ENCODE measurements at places on chromosomes 3 and 15. TPM values are rescaled to one million over a fixed set of nuclear protein-coding genes. Genes with fewer than 3 reads are reported as not detected.

DNA sequence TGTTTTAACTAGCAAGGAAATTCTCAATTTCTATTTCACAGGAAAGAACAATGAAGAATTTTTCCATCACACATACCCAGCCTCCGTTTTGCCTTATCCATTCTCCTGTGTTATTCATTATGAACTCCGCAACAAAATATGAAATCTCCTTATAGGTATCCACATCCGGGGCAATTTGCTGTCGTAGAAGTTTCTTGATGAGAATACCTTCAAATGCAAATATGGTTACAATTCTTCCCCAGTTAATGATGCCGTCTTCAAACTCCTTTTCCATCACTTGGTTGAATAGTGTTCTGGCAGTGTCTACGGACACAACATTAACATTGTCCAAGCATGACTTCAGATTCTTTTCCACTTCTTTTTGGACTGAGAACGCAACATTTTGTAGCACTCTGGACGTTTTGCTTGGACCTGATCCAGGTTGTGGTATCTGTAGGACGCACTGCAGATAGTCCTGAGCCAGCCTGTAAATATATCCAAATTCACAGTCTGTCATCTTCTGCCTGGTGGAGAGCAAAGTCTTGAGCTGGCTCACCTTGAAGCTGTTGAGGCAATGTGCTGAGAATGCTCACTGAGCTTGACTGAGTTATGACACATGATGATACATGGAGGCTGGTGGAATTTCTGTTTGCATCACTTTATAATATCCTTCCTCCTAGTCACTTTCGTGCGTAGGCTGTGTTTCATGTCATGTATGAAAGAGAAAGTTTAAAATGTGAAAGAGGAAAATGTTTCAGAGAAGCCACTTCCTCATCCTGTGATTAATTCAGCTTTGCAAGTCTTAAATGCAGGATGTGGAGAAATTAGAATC lies at the start of gene BCL2A1:
BCL2A1 (minus strand) TSS at position 573 of the 811 bp plus-strand sequence; CDS start at position 496, 77 bp downstream.
- no peak within 1 kb of the TSS for H3K27ac ChIP-seq
- no peak within 1 kb of the TSS for H3K4me3 ChIP-seq
- no peaks in the 10 kb centered on the region for H3K27me3 ChIP-seq
- H3K4me1 ChIP-seq, result no peaks in the 10 kb centered on the region
- DNase-seq, result no peak
- H3K36me3 ChIP-seq, result no peaks in the 10 kb centered on the region

DNA sequence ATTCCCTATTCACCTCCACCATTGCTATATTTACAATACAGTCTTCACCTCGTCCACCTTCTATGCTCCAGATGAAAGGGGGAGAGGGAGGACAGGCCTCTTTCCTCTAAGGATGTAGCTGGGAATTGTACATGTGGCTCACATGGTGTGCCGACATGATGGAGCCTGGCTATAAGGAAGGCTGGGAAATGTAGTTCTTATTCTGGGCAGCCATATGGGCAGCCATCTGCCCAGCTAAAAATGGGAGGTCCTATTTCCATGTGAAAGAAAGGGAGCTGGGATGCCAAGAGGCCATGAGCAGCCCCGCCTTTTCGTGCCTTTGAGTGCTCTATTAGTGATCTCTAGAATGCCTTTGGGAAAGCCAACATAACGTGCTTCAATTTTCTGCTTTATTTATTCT lies 27.1 kb upstream of the MGLL start:
- H3K27me3 ChIP-seq, result peaks cover 4% of the 10 kb centered on the region
- H3K36me3 ChIP-seq, result no peaks in the 10 kb centered on the region
- no peak overlapping the region for H3K27ac ChIP-seq
- H3K4me3 ChIP-seq, result no peak overlapping the region

DNA sequence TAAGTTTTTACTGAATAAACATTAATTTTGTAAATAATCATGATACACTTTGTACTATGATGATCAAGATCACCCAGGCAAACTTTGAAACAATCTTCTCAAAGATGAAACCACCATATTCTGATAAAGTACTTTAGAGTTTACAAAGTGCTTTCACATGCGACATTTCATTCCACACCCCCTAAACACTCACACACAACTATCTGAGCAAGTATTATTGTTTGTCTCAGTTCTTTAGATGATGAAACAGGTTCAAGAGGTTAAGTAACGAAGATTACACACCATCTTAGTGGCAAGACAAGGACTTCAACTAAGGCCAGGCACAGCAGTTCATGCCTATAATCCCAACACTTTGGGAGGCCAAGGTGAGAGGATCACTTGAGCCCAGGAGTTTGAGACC lies 37.6 kb downstream of the ZNF148 start:
- DNase-seq, result no peak
- no peak overlapping the region for H3K4me3 ChIP-seq
- no peaks in the 10 kb centered on the region for H3K27me3 ChIP-seq

DNA sequence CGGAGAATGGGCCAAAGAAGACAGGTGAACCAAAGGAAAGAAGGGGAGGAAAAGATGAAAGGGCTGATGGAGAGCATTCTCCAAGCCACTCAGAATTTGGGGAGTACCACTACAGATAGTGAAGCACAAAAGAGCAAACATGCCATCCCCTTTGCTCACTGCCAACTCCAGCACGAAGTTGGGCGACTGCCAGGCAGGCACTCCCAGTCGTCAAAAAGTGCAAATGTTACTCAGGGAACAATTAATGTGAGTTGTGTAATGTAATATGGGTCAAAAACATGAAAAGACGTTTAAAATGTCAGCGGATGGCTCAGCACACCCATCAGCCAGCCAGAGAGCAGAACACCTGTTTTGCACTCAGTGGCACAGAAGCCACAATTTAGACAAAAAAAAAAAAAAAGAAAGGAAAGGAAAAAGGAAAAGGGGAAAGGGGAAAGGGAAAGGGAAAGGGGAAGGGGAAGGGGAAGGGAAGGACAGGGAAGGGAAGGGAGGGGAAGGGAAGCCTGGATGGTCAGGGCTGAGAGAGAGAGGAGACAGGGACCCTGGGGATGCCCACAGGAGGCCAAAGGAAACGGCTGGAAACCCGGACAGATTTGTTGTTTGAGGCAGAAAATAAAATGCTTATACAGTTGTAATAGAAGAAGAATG lies 82.7 kb downstream of the COL8A1 start:
- peak; percentile 35 for DNase-seq
- no peaks in the 10 kb centered on the region for H3K27me3 ChIP-seq
- no peaks in the 10 kb centered on the region for H3K4me1 ChIP-seq
- H3K4me3 ChIP-seq, result no peak overlapping the region
- H3K27ac ChIP-seq, result no peak overlapping the region

GRCh38 chr15:92044203-92044909 lies 190.8 kb downstream of the SLCO3A1 start:
- no peaks in the 10 kb centered on the region for H3K36me3 ChIP-seq
- H3K4me3 ChIP-seq, result no peak overlapping the region
- no peaks in the 10 kb centered on the region for H3K27me3 ChIP-seq
- H3K27ac ChIP-seq, result no peak overlapping the region
- DNase-seq, result no peak

- no peak overlapping the region for H3K27ac ChIP-seq
- H3K4me1 ChIP-seq, result no peaks in the 10 kb centered on the region
- DNase-seq, result no peak
- H3K4me3 ChIP-seq, result no peak overlapping the region
- H3K36me3 ChIP-seq, result no peaks in the 10 kb centered on the region
Observed at GRCh38 chr3:72523429-72524151, 324.7 kb downstream of the SHQ1 start.

DNA sequence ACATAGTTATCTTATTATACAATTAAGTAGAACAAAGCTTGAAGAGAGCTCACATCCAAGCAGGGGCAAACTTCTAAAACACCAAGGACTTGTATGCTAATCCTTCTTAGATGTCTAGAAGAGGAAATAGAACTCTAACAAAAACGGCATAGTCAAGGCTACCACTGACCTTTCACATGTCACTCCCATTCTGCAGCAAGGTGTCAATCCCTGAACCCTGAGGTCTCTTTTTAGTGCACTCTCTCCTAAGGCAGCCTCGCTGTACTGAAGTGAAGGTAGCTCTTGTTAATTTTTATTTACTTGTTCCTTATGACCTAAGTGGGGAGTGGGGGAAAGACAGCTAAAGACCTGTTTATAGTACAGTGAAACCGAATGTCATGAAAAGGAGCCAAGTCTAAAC lies 506.5 kb downstream of the FOXP1 start:
- DNase-seq, result no peak
- H3K4me1 ChIP-seq, result peaks cover 16% of the 10 kb centered on the region
- H3K36me3 ChIP-seq, result no peaks in the 10 kb centered on the region
- H3K27me3 ChIP-seq, result no peaks in the 10 kb centered on the region
- no peak overlapping the region for H3K4me3 ChIP-seq

GRCh38 chr15:63079947-63080626 lies 37.5 kb downstream of the TPM1 start:
- no peak overlapping the region for H3K27ac ChIP-seq
- no peak overlapping the region for H3K4me3 ChIP-seq
- H3K27me3 ChIP-seq, result no peaks in the 10 kb centered on the region
- DNase-seq, result no peak
- no peaks in the 10 kb centered on the region for H3K4me1 ChIP-seq

GRCh38 chr3:99851955-99852354 lies 34.3 kb downstream of the CMSS1 start:
- no peaks in the 10 kb centered on the region for H3K36me3 ChIP-seq
- H3K27me3 ChIP-seq, result no peaks in the 10 kb centered on the region
- no peak for DNase-seq
- peaks cover 20% of the 10 kb centered on the region for H3K4me1 ChIP-seq
- H3K4me3 ChIP-seq, result no peak overlapping the region

DNA sequence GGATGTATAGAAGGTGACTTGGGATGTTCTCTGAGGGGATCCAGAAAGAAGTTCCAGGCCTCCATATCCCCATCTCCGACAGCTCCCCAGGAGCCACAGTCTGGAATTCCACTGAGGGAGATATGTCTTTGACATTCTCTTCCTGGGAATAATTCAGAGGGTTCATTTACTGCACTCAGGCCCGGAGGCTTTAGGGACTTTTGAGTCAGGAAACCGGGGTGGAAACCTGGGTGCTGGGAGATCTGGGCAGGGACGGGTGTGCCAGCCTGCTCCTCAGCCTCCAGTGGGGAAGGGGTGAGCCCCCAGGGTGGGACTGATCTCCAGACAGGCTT lies 147.7 kb downstream of the SMAD6 start:
- H3K27me3 ChIP-seq, result no peaks in the 10 kb centered on the region
- no peak overlapping the region for H3K27ac ChIP-seq
- H3K4me1 ChIP-seq, result peaks cover 6% of the 10 kb centered on the region
- H3K36me3 ChIP-seq, result no peaks in the 10 kb centered on the region
- H3K4me3 ChIP-seq, result no peak overlapping the region
- DNase-seq, result no peak

Gene LSG1
- total RNA-seq, result 81.3 TPM

Gene CAMP
- not detected for total RNA-seq

Gene CNOT10
- 47.8 TPM for total RNA-seq

Gene GOLGA8T
- total RNA-seq, result not detected

Gene ZKSCAN7
- 3.0 TPM for total RNA-seq

Gene GP5
- total RNA-seq, result 0.11 TPM

Gene SLC22A13
- 1.1 TPM for total RNA-seq

Gene HTR3E
- total RNA-seq, result not detected

Gene THRB
- total RNA-seq, result 0.22 TPM

Measured in A673 (cell line).